Omental fat pad (tissue), 4 donors: ENCODE measurements at places on chromosomes 11 and 22.

GRCh38 chr22:28742562-28742962 lies 723 bp downstream of the HSCB start:
- no peak for DNase-seq

- no peak for DNase-seq
These were observed 29.9 kb downstream of the GLB1L2 start for GRCh38 chr11:134361661-134362060.

DNA sequence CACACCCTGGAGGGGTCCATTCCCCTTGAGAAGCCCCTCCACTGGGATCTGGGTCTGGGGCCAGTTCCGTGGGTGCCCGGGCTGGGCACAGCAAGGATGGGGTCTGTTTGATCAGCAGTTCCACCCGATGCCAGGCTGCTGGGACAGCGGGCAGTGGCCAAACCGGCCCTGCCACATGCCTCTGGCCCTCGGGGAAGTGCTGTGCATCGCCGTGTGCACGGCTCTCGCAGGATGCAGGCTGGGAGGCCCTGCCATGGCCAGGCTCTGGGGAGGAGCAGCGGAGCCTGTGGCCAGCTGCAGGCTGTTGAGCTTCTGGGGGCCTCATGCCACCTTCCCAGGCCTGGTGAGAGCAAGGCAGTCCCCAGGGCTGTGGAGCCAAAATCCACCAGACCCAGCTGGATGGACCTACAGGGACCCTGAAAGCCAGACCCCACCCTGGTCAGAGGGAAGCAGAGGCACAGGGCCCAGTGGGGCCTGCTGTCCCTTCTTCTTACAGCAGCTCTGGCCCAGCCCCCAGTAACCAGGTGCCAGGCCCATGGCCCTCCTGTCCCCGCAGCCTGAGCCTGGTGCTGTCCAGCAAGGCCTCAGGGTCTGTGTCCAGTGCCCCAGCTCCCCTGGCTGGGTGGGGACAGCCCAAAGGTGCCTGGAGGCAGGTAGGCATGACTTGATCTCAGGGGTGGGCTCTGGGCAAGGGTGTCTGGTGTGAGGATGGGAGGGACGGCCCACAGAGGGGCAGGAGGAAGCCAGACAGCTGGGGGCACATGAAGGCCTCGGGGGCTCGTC lies 57.3 kb downstream of the WNT7B start:
- DNase-seq = no peak

DNA sequence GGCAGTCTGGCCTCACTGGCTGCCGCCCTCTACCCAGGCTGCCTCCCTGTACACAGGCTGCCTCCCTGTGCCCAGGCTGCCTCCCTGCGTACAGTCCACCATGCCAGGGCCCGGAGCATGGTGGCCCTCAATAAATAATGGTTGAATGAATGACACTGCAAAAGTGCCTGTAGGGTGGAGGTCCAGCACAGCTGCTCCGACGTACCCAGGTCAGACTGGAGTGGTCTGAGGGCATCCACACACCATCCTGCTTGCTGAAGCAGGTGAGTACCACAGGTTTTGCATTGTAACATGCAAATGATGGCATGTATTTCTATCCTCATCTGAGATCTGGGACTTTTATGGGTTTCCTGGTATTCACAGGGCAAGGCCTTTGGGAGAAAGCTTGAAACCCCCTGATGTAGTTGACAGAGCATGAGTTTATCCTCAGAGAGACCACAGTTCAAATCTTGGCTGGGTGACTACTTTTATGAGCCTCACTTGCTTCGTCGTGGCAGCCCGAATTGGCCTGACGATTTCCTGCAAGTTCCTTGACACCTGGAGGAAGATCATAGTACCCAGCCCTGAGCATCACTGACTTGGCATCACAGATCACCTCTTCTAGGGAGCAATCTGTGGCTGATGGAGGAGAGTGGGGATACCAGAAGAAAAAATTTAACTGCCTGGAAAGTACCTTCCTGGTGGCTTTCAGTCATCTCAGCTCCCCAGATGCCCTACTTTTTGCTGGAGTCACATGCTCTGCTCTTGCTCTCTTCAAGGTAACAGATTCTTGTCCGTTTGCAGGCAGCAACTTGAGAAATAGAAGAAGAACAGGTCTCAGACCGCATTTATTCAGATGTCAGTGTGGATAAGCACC lies 16.0 kb upstream of the CYB5R3 start:
- no peak for DNase-seq

GRCh38 chr11:65501472-65502273 lies 2.8 kb downstream of the MALAT1 start:
- no peak for DNase-seq
